ENCODE measurements at places on chromosomes 3 and 15.

GRCh38 chr3:37330466-37330865, 156.1 kb upstream of the LRRFIP2 start:
- DNase-seq = no peak

DNA sequence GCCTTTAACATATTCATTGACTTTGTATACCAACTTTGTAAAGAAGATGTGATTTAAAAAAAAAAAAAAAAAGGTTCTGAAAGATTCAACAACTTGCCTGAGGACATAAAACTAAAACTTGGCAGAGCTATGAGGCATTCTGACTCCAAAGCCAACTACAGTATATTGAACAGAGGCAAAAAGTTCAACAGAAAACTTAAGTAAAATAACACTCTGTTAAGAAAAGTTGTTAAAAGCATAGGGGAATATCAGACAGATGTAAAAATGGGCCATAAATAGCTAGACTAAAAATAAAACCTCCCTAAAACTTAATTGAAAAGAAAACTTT, 23.4 kb downstream of the GOLIM4 start:
- DNase-seq = no peak

DNA sequence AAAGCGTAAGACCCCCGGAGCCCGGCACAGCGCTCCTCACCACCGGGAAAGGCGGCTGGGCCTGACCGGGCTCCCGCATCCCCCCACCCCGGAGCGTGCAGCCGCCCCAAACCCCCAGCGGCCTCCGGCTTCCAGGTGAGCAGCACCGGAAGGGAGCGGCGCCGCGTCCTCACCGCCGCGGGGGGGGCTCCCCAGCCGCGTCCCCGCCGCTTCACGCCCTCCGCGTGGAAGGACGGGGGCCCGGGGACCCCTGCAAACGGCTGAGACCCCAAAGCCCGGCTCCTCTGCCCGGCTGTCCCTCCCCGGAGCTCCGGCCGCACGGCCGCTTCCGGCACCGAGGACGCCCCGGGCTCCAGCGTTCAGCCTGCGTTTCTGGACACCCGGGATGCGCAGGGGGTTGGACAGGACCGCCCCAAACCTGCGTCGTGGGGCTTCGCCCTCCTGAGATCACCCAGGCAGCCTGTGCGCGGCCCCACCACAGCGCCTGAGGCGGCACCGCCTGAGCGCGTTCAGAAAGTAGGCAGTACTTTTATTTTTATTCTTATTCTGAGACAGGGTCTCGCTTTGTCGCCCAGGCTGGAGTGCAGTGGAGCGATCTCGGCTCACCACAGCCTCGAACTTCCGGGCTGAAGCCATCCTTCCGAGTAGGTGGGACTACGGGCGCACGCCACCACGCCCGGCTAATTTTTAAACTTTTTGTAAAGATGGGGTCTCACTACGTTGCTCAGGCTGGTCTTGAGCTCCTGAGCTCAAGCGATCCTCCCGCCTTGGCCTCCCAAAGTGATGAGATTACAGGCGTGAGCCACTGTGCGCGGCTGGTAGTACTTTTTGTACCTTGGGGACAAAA, 51.6 kb upstream of the BLM start:
- no peak for DNase-seq

DNA sequence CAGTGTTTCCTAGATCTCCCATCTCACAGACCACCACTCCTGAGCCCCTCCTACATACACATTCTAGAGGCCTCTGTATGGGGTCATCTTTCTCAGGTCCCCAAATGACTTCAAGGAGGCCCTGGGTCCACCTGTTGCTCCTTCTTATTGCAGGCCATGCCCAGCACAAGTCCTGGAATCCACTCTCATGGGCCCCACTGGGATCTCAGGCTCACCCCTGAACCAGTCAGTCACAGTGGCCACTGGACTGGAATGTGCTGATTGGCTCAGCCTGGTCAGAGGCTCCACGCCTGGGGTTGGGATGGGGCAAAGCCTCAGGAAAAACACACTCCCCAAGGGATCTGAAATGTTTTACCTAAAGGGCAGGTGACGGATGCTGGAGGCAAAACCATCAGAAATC, 55.7 kb downstream of the SPSB4 start:
- no peak for DNase-seq

DNA sequence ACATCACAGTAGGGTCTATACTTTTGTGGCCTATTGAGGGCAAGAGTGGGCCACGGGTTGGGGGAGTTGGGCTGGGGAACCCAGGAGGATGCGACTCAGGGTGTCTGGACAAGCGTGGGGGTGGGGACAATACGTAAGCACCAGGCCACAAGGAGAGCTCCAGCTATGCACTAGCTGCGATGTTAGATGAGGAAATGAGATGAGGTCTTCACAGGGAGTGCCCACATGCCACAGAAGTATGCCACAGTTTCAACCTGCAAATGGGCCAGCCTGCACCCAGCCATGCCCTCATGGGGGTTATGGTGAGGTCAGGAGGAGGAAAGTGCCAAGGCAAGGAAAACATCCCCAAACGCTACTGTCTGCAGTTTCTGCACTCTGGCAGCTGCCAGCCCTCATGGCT, 30.5 kb downstream of the CACNA2D2 start:
- no peak for DNase-seq

DNA sequence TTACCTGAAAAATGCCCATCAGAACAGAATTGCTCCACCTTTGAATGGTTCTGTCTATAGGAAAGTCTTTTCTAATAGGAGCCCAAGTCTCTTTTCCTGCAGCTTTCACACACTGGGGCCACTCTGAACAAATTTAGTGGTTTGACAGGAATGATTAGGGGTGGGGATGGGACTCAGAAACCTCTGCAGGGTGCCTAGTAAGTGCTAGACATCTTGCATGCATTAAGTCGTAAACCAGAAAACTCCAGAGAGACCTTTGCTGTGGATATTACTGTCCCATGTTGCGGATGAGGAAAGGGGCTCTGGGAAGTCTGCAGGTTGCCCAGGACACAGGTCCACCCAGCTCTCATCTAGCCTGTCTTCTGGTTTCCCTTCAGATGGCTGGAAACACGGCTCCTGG, 189.7 kb downstream of the OPA1 start:
- no peak for DNase-seq

DNA sequence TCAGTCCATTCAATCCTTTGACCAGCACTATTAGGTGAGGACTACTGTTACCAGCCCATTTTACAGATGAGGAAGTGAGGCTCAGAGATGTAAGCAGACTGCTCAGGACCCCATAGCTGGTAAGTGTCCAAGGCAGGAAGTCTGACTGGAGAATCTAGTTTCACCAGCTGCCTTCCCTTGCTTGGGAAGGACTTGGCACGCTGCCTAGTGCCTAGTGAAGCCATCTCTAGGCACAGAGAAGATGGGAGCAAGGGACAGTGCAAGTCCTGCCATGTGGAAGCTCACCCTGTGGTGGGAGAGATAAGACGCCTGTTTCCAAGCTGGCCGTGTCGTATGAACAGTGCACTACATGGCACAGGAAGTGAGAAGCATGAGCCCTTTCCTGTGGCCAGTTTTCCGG, 111.8 kb upstream of the TMC3 start:
- DNase-seq = no peak

- no peak for DNase-seq
Observed at GRCh38 chr15:57436961-57437360, 60.7 kb downstream of the CGNL1 start.

- DNase-seq = no peak
Observed at GRCh38 chr15:96416934-96417759, 86.6 kb downstream of the NR2F2 start.

DNA sequence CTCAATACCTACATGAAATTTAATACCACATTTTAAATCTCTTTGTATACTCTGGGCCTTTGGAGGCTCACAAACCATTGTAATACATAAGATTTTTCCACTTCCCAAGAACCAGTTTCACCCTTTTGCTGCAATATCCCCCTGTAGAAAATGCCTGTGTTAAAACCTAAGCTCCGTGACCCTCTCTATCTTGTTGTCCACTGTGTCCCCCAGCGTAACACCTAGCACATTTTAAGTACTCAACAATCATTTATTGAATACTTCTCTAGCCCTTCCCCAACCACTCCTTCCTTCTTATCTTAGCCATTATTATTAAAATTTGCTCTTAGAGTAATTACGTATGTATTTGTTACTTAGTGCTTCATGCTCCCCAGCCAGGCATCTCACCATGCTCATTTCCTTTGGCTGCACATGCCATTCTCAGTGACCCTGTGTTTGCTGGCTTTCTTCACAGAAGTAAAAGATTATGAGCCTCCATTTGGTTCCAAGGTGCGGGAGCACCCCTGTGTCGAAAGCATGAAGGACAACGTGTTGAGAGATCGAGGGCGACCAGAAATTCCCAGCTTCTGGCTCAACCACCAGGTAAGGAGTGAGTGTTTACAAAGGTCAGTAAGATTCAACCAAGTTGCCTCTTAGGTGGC, 81.6 kb downstream of the TGFBR2 start:
- DNase-seq = no peak

GRCh38 chr15:80890341-80891005, 99.1 kb downstream of the MESD start:
- DNase-seq = no peak

- no peak for DNase-seq
Observed at GRCh38 chr3:138781012-138781470, 53.7 kb downstream of the PIK3CB start.

- DNase-seq = no peak
Observed at GRCh38 chr15:94298364-94298763, 67.0 kb downstream of the MCTP2 start.

GRCh38 chr3:188662795-188663194, 508.8 kb downstream of the LPP start:
- no peak for DNase-seq

Data from cortex of kidney (tissue), 1 donor.